ENCODE measurements at places on chromosomes 3 and 15.

- DNase-seq: no peak
These were observed 418.1 kb downstream of the OCA2 start for GRCh38 chr15:27681038-27681437.

GRCh38 chr3:3447641-3448040, 268.1 kb upstream of the CRBN start:
- no peak for DNase-seq

DNA sequence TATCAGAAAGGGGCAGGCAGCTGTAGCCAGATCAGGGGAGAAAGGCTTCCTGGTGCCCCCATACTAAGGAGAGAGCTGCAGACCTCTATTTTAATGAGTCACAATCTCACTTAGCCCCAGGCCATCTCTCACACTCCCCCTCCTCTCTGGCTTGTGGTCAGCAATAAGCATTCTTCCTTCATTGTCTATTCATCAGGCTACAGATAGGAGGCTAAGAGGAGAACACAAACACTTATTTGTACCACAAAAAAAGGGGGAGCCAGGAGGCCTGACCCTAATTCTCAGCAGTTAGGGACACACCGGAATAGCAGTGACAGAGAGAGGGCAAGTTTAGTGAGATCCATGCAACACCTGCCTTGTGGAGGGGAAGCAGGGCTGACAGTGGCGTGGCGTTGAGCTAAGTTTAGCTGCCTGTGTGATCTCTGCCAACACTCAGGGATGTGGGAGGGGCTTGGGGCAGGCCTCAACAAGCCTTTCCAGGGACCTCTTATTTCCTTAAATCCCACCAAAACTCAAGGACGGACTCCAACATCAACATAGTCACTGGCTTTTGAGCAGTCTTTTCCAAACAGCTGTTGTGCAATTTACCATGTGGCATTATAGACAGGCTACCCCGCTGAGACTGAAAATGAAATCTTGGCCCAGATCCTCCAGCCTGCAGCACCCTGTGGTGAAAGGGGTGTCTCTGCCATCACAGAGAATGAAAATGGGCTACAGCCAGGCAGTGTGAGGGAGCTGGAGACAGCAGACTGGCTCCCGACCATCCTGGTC, 191.9 kb upstream of the TSC22D2 start:
- no peak for DNase-seq

DNA sequence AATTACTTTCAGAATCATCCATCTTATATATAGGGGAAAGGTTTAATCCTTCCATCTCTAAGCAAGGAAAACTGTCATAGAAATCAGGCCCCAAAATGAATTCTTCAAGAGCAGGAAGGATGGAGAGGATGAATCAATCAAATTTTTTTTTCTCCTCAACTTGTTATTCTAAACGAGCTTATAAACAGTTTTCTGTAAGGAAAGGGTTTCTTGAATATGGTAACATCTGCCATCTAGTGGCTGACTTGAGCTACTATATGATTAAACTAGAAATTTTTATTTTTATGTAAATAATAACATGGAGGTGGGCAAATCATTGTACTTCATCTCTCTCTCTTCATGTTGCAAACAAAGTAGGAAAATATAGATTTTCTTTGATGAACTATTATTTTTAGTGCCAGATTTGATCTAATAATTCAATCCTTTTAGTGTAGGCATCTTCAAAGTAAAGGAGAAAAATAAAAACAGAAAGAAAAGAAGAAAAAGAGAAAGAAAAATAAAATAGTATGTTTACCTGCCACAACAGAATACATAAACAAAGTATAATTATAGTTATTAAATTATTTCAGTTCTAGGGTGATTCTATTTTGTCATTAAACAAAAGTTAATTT, 146.6 kb downstream of the SERPINI1 start:
- DNase-seq: peak; percentile 3

DNA sequence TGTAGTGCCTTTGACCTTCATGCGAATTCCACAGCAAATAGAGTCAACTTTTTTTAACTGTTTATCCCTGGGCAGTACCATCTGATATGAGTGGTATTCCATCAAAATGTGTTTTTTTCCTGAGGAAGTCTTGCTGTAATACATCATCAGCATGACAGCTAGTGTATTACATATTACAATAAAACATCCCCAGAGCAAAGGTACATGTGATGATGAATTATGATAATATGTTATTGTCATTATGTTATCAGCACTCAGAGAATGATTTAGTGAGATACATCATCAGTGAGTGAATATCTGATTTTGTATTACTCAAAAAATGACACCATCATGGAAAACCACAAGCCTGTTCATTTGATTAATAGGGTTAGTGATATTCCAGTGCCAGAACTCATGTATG, 69.7 kb upstream of the ARL6 start:
- no peak for DNase-seq

- peak; percentile 12 for DNase-seq
These were observed 3.0 kb upstream of the SHC4 start for GRCh38 chr15:48966595-48967301.

DNA sequence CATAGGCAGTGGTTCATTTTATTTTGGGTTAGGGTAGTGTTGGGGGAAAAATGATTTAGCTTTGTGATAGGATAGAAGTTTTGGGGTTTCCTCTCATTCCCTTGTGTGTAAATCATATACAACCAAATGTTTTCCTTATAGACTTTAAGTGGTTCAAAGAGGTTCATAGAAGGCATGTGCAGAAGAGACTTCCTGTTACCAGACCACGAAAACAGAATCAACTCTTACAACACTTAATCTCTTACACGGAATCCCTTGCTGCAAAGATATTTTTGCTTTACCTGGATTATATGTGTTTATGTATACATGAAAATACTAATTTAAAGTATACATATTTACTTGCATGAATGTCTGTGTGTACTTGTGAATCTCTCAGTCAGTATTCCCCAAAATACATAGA, 2.9 kb downstream of the TMOD2 start:
- no peak for DNase-seq

GRCh38 chr3:69033470-69033869, 18.7 kb downstream of the TMF1 start:
- no peak for DNase-seq

- no peak for DNase-seq
These were observed 38.7 kb upstream of the ZFAND6 start for GRCh38 chr15:80020731-80021130.

GRCh38 chr3:127990051-127990450, 62.2 kb upstream of the SEC61A1 start:
- DNase-seq: no peak

GRCh38 chr3:171255236-171255806, 204.9 kb downstream of the TNIK start:
- DNase-seq: peak; percentile 41

DNA sequence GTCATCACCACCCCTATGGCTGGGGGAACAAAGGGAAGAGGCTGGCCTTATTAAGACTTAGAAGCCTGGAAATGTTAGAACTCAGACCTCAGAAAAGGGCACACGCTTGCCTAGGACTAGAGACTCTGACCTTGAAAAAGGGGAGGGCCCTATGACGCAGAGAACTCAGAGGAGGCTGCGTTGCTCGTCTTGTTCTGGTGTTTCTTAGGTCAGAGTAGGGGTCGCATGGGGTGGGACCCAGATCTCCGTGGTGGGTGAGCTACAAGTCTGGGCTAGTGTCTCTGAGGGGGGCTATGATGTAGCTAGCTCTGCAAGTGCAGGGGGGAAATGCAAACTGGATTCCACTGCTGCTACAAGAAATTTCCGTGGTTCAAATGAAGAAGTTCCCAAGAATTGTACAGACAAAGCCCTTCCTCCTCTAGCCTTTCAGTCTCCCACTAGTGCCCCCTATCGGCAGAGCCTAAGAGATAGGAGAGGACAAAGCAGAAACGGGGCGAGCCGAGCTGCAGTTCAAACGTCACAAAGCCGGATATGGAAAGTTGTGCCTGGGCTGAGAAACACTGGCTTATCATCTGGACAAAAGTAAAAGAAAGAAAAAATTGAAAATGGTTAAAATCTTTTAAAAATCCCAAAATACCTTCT, 392.9 kb upstream of the ROBO2 start:
- DNase-seq: no peak

Measured in CD4-positive, alpha-beta T cell treated with Interleukin-6 at 100 ng/mL for 8 hours (primary cell).